ENCODE measurements at places on chromosomes 6 and 20. TPM values are rescaled to one million over a fixed set of nuclear protein-coding genes. Genes with fewer than 3 reads are reported as not detected.

DNA sequence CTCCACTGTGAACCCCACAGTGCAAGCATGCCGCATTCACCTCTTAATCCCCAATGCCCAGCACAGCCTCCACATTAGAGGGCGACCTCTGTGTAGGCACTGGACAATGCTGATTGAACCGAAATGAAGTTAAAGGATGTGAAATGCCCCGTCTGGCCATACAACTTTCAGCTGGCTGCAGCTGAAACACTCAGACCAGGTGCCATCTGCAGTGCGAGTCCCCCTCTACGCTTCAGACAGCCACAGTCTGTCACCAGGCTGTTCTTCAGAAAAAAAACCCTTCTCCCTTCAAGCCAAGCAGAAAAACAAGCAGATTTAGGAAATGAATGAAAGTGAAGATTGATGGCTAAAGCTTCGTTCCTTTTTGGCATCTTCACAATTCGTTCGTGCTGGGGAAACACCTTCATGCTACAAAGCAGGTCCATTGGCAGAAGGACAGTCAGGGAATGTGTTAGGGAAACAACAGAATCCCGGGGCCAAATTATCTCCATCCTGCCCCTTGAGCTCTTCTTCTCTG is 44.7 kb downstream of the TNFAIP3 start:
- no peak for DNase-seq

DNA sequence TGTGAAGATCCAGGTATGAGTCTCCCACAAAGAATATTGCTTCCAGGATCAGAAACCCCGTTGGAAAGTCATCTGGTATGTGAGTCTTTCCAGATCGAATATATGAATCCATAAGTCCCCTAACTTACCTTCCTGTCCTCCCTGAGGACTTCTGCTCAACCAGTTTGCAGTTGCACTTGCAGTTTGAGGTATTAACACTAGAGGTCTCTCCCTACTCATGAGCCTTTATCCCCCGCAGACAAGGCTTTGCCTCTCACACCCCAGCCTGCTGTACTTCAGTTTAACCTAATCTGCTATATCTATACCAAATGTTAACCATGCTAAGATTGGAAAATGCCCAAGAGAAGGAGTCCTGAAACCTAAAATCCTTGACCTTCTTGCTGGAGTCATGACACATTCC is 135.3 kb upstream of the DEFB112 start:
- DNase-seq = no peak

DNA sequence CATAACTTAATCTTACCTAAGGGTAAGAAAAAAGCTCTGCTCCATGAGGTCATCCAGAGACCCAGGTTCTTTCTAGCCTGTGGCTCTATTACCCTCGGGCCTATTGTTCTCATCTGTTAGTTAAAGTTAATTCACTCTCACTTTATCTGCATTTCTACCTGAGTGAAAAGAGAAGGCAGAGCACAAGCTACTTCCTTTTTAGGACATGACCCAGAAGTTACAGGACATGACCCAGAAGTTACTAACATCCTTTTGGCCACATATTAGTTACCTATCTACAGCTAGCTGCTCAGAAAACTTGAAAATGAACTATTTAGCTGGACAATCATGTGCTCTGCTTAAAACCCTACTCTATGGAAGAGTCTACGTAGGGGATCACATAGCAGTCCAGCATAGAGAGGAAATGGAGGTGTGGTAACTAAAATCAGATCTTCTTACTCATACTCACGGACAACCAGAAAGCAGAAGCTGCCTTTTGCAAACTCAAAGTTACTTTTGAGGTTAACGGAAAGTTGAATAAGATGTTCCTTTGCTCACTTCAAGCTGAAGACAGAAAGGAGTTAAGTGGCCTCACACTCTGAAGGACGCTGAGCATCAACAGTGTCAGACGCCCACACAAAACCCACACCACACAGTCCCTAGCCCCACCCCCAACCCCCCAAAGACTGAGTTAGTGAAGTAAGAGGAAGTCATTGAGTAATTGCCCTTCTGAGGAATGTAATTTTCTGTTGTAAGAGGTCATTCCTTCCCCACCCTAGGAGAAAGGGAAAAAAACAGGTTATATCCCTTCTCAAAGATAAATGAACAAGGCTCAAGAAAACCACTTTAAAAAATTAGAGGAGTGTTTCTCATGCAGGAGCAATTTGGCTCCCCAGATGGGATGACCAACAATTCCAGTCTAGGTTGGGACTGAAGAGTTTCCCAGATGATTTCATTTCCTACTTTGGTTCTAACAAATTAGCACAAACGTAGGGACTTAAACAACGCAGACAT is 45.9 kb upstream of the TAB2 start:
- no peak for DNase-seq

DNA sequence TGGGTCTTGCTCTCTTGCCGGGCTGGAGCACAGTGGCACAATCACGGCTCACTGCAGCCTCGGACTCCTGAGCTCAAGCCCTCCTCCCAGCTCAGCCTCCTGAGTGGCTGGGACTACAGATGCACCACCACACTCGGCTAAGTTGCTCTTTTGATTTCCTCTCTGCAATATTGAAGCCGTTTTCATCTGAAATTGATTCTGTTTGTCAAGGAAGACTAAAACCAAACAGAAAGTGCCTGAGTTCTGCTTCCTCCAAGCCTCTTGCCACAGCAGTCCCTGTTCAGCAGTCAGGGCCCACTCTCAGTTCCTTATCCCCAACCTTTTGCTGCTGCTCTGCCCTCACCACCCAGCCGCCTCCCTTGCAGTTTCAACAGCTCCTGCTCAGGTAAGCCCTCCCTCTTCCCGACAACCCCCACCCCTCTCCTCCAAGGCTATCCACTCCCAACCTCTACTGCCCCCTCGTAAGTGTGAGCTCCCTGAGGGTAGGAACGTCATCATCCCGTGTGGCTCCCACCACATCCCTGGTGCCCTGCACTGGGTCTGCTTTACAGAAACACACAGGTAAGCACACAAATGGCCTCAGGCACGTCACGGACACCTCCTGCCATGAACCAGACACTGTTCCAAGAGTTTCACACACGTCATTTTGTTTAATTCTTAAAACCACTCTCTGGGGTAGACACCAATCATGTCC is 70.7 kb upstream of the TAB2 start:
- no peak for DNase-seq

- no peak for DNase-seq
Observed at GRCh38 chr6:161133963-161134362, 139.9 kb downstream of the AGPAT4 start.

DNA sequence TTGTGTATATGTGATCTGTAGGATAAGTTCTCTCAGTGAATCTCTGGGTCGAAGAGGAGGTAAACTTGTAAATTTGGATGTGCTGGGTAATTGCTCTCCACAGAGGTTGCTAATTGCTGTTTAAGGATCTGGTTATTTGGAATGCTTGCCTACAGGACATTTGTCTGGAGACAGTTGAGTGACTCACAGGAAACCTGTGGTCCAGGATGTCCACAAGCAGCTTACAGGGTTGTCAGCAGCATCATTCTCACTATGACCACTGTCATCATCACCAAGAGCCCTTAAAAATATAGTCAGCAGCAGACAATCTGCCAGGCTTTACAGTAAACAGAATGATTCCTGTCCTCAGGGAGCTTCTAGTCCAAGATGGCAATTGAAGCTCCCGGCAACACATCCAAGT is 31.2 kb upstream of the KCNK5 start:
- DNase-seq = no peak

- no peak for DNase-seq
Observed at GRCh38 chr20:46599227-46599987, 49.0 kb upstream of the OCSTAMP start.

DNA sequence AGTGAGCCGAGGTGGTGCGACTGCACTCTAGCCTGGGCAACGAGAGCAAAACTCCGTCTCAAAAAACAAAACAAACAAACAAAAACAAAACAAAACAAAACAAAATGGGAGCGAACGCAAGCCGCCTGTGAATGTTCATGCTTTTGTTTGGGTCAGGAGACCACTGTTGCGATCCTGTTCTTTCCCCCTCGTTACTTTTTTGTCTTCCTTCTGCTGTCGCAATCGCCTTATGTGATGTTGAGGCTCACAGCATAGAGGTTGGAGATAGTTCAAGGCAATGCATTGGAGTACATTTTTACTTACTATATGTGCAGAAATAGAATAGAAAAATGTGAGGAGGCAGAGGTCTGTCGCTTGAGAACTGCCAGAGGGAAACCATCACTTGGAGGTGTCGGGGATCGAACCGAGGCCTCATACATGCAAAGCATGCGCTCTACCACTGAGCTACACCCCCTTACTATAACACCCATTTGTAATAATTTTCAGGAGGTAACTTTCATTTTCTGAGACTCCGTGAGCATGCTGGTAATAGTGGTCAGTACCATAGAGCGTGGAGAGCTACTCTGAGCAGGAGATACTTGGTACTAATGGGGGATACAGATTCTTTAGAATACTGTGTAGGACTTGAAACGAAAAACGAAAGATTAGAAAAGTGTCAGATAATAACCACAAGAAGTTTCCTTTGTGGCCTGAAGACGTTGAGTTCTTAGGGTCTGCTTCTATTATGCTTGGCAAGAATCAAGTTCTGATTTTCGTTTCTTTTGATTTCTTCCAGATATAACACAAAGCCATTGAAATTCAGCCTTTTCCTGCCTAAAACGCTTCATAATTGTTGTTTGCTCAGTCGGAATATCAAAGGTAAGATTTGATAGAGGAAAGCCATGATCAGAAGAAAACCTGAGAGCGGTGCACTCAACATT is 121.1 kb downstream of the TRIM27 start:
- peak; percentile 88 for DNase-seq

DNA sequence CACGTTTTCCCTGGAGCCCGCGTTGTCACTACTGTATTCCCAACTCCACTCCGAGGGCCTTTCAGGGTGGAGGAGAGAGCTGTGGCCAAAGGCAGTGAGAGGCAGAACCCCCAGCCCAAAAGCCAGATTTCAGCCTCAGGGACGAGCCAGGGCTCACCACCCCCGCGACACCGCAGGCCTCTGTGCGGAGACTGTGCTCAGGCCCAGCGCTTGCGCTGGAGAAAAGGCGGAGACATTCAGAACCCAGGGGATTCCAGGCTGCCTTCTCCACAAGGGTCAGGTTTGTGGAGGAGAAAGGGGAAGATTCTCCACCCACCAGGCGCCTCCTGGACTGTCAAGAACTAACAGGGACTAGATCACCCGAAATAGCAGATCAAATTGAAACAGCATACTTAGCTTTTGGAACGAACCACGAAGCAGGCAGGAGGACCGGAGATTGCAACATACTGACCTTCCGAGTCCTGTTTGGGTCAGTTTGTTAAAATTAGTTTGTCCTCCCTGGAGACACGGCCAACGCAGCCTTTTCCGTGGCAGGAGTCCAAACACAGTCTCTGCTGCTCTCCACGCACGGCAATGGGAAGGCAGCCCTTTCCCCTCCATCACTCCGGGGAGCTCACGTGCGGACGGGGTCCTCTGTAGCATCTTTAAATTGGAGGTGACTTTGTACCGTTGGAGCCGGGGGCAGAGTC is 14.4 kb downstream of the DLL1 start:
- DNase-seq = no peak

DNA sequence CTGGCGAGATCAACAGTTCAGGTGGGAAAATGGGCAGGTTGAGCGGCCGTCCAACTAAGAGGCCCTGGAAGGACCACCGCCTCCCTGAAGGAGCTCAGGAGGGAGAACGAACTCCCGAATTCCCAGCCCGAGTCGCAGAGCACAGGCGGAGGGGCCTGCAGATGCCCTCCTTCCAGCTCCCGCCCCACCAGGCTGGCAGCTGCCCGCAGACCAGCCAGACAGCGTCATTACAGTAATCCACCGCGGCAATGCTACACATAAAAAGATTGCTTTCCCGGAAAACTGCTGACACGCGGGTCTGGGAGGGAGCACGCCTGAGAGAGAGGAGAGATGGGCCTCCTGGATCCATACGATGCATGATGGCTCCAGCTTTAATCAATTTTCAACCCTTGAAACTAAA is 30.5 kb upstream of the SLCO4A1 start:
- no peak for DNase-seq

- no peak for DNase-seq
Observed at GRCh38 chr20:62045529-62046285, 20.0 kb downstream of the TAF4 start.

DNA sequence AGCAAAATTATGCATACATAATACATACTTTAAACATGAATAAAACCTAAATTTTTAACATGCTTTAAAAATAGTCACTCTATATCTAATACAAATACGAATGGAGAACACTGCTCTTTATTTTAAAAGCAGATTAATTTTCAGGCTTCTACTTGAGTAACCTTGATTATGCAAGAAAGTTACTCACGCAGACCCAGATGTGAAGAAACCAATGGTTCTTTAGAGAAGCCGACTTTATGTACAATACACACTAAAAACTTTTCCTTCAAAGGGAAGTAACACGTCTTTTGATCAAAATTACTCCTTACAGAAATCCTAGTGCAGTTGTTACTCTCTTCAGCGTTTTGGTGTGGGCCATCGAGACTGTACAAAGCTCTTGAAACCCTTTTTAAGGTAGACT is 136.9 kb upstream of the SLC22A16 start:
- DNase-seq = no peak

- DNase-seq = peak; percentile 6
Observed at GRCh38 chr20:25750220-25750764, 53.6 kb upstream of the ZNF337 start.

GRCh38 chr6:33450434-33450833 is 3.9 kb upstream of the ZBTB9 start:
- no peak for DNase-seq

- peak; percentile 18 for DNase-seq
Observed at GRCh38 chr6:40427196-40427595, 160.0 kb downstream of the LRFN2 start.

GRCh38 chr6:73236144-73236750 is 11.0 kb upstream of the KHDC1L start:
- DNase-seq = peak; percentile 5

- peak; percentile 97 for DNase-seq
Observed at GRCh38 chr6:106799031-106799894, 169.9 kb downstream of the QRSL1 start.

DNA sequence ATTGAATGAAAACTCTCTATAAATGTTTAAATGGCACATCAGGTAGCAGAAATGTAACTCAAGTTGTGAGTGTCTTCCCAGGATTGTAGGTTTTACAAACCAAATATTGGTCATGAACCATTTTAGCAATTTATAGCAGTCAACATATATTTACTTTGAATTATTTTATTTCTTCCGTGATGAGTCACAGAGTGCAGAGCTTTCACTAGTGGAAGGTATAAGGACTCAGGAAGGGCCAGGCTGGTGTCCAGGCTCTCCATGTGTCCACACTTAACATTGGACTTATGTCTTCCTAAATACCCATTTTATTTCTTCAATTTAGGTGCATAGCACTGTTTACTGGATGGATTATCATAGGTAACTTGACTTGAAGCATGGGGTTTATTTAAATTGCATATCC is 120.9 kb downstream of the OLIG3 start:
- DNase-seq = no peak

Gene PAX1
- total RNA-seq = not detected

Gene HLA-DRB1
- total RNA-seq = 0.17 TPM

Gene PRSS16
- total RNA-seq = 14.3 TPM

Gene TSPO2
- total RNA-seq = not detected

Gene PLCB1
- 2.5 TPM for total RNA-seq

Gene LPA
- not detected for total RNA-seq

Gene VWA7
- total RNA-seq = 5.5 TPM

Gene ZC3H12D
- not detected for total RNA-seq

Gene CNR1
- 2.0 TPM for total RNA-seq
